NCI-H2227 treated with DMSO at 0.1 percent for 48 hours (cell line): ENCODE measurements at places on chromosomes 11 and 22.

DNA sequence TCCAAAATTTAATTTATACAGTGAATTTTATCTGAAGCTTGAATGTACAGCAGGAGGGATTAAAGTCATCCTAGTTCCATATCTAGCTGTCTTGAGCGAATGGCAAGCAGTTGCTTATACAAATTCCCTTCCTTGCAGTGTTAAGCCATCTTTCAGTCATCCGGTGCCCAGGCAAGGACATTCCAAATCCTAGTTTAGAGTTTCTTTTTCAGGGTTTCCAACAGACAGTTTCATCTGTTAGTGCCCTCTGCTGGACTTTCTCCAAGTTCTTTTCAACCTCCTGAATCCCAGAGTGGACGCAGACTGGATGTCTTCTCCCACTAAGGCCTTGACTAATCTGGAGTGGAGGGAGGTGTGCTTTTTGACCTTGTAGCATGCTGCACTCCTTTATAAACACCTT is 45.4 kb downstream of the GRAMD1B start:
- DNase-seq, result no peak

- no peak for DNase-seq
Observed at GRCh38 chr22:48811885-48812284, 1015.8 kb downstream of the BRD1 start.

DNA sequence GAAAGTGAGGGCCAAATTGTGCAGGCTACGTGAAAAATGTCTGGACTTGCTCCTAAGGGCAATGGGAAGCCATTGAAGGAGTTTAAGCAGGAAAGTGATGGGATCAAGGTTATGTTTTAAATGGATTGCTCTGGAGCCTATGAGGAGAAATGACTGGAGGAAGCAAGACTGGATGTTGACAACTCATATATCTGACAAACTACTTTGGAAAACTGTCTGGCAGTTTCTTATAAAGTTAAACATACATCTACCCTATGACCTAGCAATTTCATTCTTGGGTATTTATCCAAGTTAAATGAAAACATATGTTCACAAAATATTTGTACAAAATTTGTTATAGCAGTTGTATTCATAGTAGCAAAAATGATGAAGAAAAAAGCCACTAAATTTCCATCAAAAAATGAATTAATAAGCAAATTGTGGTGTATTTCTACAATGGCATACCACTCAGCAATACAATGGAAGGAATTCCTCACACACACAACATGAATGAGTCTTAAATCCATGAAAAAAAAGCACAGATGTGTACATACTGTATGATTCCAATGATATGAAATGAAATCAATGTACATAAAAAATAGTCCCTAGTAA is 24.1 kb downstream of the FZD4 start:
- DNase-seq, result no peak

- DNase-seq, result no peak
Observed at GRCh38 chr11:1127664-1128162, 30.0 kb upstream of the MUC5AC start.

DNA sequence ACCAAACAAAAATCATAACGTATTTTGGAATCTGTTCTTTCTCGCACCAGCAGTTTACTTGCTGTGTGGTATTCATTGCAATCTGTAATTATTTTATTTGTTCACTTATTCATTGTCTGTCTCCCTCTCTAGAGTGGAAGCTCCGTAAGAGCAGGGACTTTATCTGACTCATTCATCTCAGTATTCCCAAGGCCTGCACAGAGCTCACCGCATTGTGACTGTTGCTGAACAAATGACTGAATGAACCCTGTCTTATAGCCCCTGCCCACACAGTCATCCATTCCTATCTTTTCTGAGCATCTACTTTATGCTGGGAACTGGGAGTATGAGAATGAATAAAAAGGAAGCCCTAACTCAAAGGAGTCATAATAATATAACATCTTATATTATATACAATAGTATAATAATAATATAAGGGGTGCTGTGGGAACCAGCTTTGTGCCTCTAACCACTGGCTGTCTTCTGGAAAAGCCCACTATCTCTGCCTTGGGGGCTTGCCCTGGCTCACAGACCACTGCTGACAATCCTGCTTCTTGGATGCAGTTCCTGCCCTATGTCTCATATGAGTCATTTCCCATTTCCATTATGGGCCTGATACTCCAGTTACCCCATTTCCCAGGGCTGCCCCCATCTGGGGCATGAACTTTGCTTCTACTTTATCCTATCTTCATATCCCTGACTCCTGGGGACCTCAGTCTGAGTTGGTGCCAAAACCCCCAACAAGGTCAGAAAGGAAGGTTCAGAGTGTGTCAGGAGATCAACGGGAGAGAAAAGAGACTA is 11.0 kb downstream of the XRRA1 start:
- no peak for DNase-seq

- no peak for DNase-seq
Observed at GRCh38 chr11:35524780-35525179, 636 bp downstream of the PAMR1 start.

DNA sequence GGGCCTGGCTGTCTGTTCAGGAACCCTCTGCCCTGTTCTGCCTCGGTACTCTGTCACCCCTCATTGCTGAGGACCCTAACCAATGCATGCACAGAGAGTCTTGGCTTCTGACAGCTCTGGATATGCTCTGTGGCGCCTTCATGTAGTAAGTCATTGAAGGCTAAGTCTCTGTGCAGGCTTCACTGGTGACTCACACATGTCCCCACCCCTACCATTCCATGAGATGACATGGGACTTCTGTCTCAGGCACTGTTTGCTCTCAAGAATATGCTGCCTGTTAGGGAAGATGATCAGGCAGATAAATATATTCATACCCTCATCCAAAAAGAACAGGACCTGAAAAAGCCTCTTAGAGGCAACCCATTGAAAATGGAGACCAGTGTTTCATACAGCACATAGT is 43.6 kb upstream of the HORMAD2 start:
- no peak for DNase-seq

- DNase-seq, result no peak
Observed at GRCh38 chr11:2477936-2478335, 33.1 kb downstream of the KCNQ1 start.

- no peak for DNase-seq
Observed at GRCh38 chr11:18280438-18281045, 14.5 kb downstream of the SAA1 start.

- DNase-seq, result no peak
Observed at GRCh38 chr11:97754976-97755375, 1265.8 kb upstream of the CNTN5 start.

- no peak for DNase-seq
Observed at GRCh38 chr11:13487661-13488030, 8.2 kb downstream of the PTH start.

DNA sequence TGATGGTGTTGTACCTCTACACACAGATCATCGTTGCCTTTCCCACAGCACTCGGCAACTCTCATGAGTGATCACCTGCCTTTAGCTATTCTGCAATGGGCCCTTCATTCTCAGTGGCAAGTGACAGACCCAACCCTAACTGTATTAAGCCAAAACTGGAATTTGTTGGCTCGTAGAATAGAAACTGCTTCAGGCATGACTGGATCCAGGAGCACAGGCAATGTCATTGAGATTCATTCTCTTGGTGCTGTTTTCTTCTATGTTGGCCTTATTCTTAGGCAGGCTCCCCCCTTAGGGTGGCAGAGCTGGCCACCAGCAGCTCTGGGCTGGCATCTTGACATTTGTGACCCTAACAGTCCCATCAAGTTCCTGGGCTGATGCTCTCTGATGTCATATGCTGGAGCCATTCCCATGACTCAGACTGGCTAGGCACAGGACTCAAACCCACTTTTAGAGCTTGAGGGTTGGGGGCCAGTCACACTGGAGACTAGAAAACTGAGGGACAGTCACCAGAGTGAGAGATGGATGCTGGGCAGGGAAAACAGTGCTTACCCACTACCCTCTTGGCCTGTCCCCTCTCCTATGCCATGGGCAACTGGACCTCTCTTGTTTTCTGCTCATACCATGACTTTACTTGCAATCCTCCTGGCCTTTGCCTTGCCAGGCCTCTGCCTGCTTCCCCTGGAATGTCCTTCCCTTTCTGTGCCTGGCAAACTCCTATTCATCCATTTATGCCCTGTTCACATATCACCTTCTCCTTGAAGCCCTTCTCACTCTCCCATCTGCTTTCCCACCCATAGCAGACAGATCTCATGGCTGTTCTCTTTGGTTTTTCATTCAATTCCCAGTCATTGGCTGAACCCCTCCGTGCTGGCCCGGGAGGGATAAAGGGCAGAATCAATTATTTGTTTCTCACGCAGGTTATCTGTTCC is 7.1 kb upstream of the CDC42EP2 start:
- DNase-seq, result no peak

- no peak for DNase-seq
Observed at GRCh38 chr11:75212411-75212810, 28.2 kb upstream of the TPBGL start.

GRCh38 chr11:133905677-133906156 is 51.1 kb downstream of the IGSF9B start:
- no peak for DNase-seq

DNA sequence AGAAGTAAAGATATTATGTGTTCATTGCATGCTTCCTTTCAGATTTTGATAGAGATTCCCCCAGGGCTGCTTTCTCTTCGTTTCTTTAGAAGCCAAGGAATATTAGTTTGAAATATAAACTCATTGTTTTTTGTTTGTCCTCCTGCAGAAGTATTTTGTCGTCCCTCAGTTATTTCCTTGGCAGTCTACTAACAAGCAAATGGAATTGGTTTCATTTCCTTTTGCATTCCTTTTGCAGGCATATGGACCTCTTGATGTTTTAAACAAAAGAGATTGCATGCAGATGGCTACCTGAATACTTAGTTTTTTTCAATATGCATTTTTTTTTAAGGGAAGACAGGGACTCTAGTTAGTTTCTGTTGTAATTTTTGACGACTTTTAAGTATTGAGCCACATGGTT is 62.2 kb downstream of the BCL2L13 start:
- DNase-seq, result no peak

DNA sequence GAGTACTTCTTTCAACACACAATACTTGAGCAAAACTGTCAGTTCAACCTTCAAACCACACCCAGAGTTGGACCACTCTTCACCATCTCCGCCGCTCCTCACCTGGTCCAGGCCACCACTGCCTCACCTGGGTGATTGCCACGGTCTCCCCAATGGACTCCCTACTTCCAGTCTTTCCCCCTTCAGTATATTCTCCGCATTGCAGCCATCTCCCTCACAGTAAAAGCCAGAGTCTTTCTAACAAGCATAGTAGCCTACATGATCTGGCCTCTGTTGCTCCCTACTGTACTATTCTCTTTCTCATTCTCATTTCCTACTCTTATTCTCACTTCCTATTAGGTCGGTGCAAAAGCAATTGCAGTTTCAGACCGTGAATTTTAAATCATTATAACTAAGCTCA is 28.5 kb downstream of the AASDHPPT start:
- no peak for DNase-seq

- DNase-seq, result no peak
Observed at GRCh38 chr11:125202362-125202880, 37.9 kb downstream of the PKNOX2 start.

DNA sequence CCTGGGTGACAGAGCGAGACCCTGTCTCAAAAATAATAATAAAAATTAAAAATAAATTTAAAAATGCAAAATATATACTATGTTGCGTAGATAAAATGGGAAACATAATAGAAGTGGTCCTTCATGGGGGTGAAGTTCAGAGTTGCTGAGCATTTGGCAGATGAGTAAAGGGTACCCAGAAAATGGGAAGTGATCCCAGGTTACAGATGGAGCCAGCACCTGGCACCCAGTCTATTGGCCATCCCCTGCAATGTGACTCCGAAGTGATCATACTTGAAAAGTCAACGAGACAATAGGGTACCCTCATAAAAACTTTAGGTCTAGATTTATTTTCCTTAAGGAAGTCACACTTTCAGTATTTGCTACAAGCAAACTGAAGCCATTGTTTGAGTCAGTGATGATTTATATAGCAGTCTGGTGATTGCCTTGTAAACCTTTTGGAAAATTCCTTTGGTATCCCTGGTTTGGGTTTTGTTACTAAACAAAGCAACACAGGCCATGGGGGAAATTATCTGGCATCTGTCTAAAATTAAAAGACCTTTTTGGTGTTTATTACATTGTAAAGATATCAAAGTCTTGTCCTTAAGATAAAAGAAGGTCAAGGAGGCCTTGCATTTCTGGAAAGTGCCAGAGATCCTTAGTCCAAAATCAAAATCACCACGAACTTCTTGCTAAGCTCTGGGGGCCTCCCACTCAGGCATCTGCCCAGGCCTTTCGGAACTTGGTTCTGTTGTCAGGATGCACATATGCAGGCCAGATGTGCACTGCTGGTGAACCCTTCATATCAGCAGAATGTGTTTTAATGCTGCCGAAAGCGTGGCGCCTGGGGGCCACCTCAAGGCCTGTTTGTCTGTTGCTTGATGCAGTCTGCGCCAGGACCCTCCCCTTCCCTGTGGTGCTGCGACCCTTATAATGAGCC is 4.3 kb downstream of the SMARCB1 start:
- DNase-seq, result no peak

DNA sequence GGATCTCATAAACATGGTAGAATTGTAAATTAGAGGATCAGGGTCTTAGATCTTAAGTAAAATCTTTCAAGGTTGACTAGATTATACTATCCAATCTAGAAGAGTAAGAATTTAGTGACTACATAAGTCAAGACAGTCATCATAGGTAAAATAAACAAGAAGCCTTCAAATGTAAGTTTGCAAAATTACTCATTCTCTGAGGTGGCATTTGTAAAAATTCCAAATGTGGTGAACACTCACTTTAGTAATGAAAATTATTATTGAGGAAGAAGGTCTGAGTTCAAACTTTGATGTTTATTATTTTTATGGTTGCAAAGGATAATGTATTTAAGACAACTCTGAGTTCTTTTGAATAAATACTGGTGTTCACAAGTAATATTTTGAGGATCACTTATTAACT is 4.6 kb downstream of the HYLS1 start:
- no peak for DNase-seq

- DNase-seq, result no peak
Observed at GRCh38 chr11:2761131-2762030, 61.6 kb upstream of the KCNQ1OT1 start.

- no peak for DNase-seq
Observed at GRCh38 chr22:43203471-43203981, 16.6 kb upstream of the TTLL12 start.

- no peak for DNase-seq
Observed at GRCh38 chr11:82978422-82979099, 77.0 kb downstream of the DDIAS start.

GRCh38 chr11:78429660-78430059 is 12.0 kb upstream of the GAB2 start:
- peak; percentile 45 for DNase-seq

GRCh38 chr11:21464601-21465193 is 728.2 kb upstream of the ANO5 start:
- DNase-seq, result no peak

DNA sequence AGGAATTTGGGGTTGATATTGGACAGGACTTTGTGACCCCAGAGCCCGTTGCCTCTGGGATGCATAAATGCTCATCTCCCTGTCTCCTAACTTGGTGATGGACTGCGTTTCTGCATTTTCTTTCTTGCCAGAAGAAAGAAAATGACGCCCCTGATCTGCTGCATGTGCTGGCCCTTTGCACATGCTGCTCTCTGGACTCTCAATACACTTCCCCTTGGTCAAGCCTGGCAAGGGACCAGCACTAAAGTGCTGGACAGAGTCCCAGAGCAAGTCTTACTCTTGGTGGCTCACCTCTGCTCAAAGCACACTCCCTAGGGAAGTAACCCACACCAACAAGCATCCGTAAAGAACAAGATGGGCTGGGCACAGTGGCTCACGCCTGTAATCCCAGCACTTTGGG is 40.7 kb downstream of the MYH9 start:
- no peak for DNase-seq

GRCh38 chr22:31339148-31339832 is 6.9 kb downstream of the PATZ1 start:
- DNase-seq, result no peak

- DNase-seq, result no peak
Observed at GRCh38 chr11:31883435-31883834, 72.3 kb upstream of the PAX6 start.

- DNase-seq, result no peak
Observed at GRCh38 chr11:69244266-69244665, 49.7 kb upstream of the MYEOV start.
